Cardiac muscle cell (in vitro differentiated cells and primary cell): ENCODE measurements at places on chromosomes 16 and 17.

DNA sequence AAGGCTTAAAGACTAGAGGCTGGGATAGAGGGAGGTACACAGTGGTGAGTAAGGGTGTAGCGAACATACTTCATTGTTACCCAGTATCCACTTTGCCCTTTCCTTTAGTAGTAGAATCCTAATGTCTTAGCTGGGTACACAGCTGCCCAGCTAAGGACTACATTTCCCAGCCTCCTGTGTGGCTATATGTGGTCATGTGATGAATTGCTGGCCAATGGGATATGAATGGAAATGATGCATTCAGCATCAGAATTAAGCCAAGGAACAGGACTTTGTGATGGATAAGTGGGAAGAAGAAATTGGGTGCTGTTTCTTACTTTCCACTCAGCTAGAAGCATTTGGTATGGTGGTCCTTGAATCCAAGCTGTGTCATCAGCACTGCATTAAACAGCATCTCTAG lies 55.9 kb downstream of the FOXL1 start:
- peak; percentile 36 for DNase-seq

- no peak for DNase-seq
These were observed 2.1 kb downstream of the OMG start for GRCh38 chr17:31294820-31295488.

DNA sequence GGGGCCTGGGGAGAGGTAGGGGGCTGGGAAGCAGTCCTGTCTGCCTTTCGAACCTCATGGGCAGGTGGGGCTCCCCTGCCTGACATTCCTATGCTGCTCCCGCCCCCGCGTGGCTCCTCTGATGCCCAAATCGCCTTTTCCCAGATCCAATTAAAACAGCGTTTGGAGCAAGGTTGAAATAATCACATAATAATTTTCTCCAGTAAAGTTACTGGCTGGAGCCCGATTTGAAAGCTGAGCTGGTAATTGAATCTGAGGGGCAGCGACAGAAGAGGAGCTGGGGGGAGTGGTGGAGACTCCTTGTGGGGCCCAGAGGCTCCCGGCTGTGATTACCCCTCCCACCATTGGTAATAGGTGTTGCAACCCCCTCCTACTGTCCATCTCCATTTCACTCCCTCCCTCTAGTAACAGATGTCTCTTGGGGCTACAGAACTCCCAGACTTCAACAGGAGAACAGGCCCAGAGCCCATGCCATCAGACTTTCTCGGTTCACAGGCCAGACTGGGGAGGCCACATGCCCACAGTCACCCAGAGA lies 38.9 kb upstream of the C1QL1 start:
- no peak for DNase-seq

GRCh38 chr17:50319306-50320004 lies 26.5 kb upstream of the XYLT2 start:
- no peak for DNase-seq

DNA sequence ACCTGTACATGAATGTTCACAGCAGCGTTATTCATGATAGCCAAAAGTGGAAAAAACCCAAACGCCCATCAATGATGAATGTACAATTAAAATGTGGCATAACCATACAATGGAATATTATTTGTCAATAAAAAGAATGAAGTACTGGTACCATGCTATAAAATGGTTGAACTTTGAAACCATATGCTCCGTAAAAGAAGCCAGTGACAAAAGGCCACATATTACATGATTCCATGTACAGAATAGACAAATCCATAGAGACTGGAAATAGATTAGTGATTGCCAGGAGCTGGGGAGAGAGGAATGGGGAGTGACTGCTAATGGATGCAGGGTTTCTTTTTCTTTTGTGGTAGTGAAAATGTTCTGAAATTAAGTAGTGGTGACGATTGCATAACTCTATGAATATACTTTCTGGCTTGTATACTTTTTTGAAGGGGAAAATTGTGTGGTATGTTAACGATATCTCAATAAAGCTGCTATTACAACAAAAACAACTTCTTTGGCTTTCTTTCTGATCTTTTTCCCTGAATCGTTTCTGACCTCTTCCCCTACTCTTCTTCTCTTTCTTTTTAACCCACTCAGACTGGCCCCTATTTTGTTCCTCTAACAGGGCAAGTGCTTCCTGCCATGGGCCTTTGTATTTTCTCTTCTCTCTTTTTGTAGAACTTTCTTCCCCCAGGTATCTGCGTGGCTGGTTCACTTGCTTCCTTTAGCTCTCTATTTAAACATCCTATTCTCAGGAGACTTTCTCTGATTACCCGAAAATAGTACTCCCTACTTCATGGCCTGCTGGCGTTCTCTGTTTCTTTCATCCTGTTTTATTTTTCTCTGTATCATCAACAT lies 67.9 kb downstream of the FTO start:
- DNase-seq: peak; percentile 51

DNA sequence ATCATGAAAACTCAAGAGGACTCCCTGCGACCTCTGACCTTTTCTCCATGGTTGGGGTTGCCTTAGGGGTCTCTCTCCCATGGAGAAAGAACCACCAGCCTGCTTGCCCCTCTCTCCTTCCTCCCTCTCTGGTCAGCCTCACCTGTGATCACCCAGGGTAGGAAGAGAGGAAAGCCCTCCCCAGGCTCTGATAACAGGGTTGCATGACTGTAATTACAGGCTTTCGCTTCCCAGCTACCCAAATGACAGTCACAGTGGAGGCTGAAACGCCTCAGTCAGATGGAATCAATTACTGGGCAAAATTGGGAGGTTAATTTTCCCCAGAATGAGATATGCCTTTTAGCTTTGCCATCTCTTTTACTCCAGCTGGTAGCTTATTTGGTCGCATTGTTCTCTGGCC lies 265.8 kb upstream of the SOX9 start:
- DNase-seq: no peak

DNA sequence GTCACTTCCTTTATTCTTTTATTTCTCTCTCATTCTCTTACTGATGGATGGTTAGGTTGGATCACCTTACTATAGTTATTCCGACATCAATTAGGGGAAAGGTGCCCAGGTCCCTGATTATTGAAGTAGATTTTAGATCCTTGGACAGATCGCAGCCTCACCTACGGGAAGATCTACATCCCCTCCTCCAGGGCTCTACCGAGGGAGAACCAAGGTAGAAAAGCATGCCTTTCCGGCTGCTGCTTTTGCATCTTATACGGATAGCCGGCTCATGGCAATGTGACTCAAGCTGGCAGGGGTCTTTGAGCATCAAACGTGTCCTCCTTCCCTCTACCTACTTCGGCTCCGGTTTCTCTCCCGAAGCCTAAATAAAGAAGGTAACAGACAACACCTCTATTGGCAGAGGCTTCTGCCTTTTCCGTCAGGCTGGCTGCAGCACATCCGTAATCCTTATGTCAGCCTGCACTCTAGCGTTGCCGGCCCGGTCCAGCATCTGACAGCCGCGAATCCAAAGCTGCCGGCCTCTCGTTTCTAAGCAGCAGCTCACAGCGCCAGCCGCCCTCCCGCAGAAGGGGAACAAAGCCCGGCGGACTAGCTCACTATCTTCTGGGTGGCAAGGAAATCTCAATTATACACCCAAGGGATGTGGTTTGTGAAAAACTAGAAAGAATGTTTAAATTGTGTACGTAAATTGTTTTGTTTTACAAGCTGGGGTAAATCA lies 46.9 kb downstream of the IRX6 start:
- peak; percentile 45 for DNase-seq

- DNase-seq: no peak
These were observed 13.4 kb downstream of the RBBP6 start for GRCh38 chr16:24552705-24553246.

- no peak for DNase-seq
These were observed 36.5 kb upstream of the SLC38A10 start for GRCh38 chr17:81331527-81332043.

GRCh38 chr17:38943607-38944006 lies 18.2 kb downstream of the LASP1NB start:
- DNase-seq: peak; percentile 21

GRCh38 chr16:81520560-81521135 lies 76.0 kb downstream of the CMIP start:
- no peak for DNase-seq

DNA sequence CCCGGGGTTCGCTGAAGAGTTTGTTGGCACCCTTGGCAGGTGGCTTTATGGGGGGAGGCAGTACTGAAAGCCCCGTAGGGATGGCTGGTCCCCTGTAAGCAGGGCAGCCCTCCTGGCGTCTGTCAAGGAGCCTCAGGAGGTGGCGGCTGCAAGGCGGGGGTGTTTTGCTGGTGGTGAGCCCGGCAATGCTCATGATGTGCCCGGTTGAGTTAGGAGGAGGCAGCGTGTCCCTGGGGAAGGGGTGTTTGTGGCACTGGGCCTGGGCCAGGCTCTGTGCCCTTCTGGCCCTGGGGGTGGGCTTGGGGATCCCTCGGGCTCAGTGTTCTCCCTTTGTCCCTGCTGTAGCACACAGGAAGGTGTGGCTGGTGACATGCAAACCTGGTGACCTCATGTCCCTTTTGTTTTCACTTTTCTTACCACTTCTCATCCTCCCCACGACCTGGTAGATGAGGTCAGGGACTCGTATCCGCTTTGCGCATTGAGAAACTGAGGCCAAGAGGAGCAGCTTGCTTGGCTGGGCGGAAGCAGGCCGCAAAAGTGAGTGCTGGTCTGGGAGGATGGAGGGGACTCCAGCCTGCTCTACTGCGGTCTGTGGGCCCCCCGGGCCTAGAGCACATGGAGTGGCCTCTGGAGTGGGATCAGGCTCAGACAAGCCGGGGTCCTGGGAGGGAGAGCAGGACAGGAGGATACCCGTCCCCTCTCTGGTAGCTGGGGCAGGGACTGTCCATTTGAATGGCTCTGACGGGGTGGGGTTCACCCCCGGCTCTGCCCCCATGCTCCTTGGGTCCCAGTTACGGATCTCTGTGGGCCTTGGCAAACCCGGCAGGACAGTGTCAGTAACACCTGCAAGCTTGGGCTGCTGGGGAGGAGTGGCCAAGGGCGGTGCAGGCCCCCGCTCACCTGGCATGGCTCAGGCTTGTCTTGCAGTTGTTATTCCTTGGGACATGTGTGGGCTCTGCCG lies 2.2 kb downstream of the SNN start:
- no peak for DNase-seq

DNA sequence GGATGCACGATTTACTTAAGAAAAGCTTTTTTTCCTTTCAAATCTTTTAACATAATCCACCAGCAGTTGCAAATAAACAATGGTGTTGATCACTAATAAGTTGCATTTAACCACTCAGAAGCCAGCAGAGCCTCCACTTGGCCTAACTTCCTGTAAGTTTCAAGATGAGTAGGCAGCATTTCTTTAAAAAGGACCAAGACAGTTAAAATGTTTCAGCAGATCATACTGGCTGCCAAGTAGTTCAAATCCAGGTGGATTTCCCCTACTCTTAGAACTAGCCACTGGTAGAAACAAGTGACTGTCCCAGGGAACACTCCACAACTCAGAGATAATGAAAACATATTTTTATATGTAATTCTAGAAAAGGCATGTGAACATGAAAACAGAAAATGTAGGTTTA lies 17.0 kb upstream of the RFFL start:
- no peak for DNase-seq

DNA sequence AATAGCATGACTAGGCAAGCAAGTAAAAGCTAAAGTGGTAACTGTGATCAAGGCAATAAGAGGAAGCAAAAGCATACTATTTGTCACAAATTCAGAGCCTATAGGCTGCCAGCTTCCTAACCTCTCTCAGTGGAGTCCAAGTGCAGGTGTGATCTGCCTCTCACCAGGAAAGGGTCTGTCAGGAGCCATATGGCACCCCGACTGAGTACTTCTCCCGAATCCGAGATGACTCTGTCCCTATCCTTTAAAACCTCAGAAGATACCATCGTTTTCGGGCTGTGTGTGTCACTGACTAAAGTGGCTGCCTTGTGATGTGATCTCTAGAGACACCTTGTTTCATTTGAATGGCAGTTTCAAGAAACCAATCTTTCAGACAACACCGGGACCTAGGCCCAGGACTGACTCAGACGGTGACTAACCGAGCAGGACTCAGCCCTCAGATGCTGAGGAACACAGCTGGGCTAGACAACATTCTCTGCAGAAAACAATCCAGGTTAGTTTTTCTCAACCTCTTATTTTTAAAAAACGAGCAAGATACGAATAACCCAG lies 63.6 kb downstream of the SMG6 start:
- peak; percentile 84 for DNase-seq

GRCh38 chr16:53094013-53094630 lies 39.3 kb downstream of the CHD9 start:
- DNase-seq: peak; percentile 34

- no peak for DNase-seq
These were observed at the start of gene LPO for GRCh38 chr17:58238147-58238634. TSS of gene LPO (plus strand) at chr17:58238584. CDS start at chr17:58242980, 4,396 bp downstream.
